Hematopoietic multipotent progenitor cell treated with erythropoietin and hydrocortisone succinate and interleukin-3 and kit ligand, for 8 days (in vitro differentiated cells): ENCODE measurements at places on chromosomes 2 and 18.

DNA sequence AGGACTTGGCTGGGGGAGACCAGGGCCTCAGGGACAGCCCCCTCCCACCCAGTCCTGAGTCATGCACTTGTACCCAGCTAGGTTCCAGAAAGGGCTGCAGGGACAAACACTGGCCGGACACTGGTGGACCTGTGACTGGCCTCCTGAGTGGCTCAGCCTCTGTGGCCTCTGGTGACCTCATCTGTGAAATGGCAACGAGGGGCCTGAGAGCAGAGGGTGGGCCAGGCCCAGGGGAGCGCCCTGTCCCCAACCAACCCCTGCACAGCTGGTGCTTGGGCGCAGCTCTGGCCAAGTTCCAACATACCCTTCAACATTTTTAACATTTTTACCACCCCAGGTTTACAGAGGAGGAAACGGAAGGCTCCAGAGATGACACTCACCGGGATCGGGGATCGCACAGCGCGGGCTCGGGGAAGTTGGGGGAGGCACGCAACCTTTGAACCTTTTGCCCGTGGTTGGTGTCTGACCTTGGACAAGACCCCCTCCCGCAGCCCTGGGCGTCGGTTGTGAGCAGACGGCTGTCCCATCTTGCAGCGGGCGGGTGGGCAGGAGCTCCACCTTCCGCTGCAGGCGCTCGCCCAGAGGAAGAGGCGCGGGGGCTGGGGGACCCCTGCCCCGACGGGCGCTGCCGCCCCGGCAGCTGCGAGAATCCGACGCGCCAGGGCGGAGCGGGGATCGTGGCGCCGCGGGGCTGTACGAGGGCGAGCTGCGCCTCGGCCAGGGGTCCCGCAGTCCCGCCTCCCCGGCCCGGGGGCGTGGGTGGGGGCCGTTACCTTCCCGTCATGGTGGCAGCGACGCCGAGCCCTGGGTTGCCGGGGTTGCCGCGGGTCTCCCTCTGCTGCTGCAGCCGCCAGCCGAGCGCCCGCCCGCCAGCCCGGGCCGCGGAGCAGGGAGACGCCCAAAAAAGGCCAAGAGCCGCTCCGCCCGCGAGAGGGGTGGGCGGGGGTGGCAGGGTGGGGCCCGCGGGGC is 805 bp downstream of the LIMS2 start:
- peak; percentile 8 for DNase-seq

GRCh38 chr18:12774982-12775381 is 72.1 kb downstream of the PSMG2 start:
- DNase-seq, result no peak

- no peak for DNase-seq
These were observed 23.6 kb downstream of the QPCT start for GRCh38 chr2:37367984-37368383.

- DNase-seq, result no peak
These were observed 1.8 kb downstream of the NGEF start for GRCh38 chr2:233011268-233011650.
